Stimulated activated CD8-positive, alpha-beta memory T cell treated with anti-CD3 and anti-CD28 coated beads, Interleukin-4, amount 100 ng/mL, for 4 hours (primary cell): ENCODE measurements at places on chromosomes 16 and 17.
A peak's percentile ranks its signal among the peaks of the same experiment; 100 is the strongest.

- DNase-seq, result no peak
Observed at GRCh38 chr17:78544881-78545755, 32.1 kb downstream of the DNAH17 start.

DNA sequence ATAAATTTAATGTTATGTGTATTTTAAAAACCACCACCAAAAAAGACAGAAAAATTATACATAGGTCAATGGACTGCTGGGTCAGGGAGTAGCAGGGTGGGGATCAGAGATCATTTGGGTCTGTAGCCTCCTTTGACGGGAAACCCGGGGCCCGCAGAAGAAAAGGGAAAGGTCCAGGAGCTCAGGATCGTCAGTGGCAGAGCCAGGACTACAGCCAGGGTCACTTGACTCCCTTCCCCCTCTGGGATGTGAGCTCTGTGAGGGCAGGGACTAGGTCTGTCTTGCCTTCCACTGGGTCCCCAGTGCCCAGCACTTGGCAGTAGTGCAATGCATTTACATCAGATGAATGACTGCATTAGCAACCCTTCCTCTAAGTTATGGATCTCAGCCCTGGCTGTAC is 62.1 kb downstream of the TOM1L2 start:
- no peak for DNase-seq

GRCh38 chr17:63934183-63935112 is 2.3 kb upstream of the CD79B start:
- no peak for DNase-seq

- no peak for DNase-seq
Observed at GRCh38 chr17:8154608-8155155, 2.5 kb upstream of the PER1 start.

GRCh38 chr17:30290696-30291542 is 825 bp downstream of the BLMH start:
- DNase-seq, result no peak

DNA sequence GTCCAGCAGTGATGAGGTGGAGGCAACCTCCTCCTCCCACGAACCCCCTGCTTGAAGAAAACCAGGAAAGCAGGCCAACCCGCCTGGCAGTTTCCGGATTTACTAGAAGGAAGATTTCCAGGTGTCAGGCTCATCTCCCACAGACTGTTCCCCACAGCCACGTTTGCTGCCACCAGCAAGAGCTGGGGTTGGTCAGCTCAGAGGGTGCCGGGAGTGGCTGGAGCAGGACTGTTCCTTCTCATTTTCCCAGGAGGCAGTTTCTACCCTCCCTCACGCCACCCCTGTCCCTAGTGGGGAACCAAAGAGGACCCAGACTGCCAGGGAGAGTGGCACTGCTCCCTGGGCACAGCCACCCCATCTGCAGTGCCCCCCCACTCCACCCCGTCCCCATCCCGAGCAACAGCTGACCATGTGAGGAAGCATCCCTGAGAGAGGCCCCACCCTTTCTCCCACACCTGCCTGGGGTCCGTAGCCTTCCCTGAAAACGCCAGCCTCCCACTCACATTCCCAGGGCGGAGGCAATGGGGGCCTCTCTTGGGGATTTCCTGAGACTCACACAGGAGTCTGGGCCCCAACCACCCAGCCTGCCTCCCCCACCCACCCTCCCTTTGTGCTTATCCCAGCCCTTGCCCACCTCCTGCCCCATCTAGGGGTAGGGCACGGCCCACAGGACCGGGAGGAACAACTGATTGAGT is 5.9 kb downstream of the KRT17 start:
- DNase-seq, result no peak

DNA sequence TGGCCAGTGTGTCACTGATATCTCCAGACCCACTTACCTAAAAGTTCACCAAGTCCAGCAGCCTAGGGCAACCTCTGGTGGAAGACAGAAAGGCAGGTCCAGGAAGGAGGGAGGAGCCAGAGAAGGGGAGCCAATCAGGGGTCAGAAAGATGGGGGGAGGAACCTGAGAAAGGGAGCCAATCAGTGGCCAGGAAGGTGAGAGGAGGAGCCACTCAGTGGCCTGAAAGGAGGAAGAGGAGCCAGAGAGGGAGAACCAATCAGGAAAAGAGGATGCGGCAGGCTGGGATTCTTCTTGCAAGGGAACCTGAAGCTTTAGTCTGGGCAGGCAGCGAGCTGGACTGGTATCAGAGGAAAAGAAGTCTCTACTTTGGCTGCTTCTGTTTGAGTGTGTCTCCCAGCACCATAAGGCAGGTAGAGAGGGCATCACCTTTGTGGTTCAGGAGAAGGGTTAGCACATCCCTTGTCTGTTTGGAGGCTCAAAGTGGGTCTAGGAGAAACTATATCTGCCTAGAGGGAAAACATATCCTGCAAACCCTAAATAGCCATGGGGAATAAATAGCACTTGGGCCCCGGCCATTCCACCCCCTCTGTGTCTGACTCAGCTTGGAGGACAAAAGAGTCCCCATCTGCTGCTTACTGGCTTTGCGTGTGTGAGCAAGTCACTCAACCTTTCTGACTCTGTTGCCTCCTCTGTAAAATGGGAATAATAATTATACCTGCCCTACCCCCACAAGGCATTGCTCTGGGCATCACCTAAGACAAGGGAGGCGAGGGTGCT is 43.4 kb upstream of the CRHR1 start:
- DNase-seq, result no peak

- DNase-seq, result no peak
Observed at GRCh38 chr17:80962356-80963329, 29.0 kb upstream of the CHMP6 start.

DNA sequence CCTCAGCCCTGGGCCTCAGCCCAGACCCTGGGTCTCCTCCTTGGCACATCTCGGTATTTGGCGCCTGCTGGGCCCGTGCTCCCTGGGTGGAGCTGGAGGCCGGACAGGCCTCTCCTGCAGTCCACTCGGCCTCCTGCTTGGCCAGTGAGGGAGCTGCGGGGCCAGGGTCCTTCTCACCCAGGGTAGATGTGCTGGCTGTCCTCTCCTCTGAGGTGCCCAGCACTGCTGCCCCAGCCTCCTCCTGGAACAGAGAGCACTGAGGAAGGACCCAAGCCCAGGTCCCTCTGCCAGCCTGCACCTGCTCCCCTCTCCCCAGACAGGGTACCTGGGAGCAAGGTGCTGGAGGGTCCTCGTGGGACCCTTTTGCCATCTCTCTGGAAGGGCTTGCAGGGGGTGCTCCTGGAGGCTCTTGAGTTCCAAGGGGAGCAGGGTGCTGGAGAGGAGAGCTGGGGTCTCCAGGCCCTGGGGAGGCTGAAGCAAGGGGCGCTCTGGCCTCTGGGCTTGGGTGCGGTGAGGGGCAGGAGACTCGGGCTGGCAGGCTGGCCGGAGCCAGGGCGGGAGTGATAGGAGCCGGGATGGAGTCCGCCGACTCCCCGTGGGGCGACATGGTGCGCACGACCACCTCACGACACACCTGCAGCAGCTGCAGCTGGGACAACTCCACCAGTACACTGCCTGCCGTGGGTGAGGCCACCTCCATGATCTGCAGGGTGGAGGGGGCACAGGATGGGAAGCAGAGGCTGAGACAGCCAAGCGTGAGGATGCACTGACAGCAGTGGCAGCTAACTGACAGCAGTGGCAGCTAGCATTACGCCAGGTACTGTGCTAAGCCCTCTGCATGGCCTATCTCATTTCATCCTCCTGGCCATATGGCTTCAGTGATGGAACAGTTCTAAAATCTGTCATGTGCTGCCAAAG is 17.8 kb downstream of the TSPOAP1 start:
- DNase-seq, result no peak

DNA sequence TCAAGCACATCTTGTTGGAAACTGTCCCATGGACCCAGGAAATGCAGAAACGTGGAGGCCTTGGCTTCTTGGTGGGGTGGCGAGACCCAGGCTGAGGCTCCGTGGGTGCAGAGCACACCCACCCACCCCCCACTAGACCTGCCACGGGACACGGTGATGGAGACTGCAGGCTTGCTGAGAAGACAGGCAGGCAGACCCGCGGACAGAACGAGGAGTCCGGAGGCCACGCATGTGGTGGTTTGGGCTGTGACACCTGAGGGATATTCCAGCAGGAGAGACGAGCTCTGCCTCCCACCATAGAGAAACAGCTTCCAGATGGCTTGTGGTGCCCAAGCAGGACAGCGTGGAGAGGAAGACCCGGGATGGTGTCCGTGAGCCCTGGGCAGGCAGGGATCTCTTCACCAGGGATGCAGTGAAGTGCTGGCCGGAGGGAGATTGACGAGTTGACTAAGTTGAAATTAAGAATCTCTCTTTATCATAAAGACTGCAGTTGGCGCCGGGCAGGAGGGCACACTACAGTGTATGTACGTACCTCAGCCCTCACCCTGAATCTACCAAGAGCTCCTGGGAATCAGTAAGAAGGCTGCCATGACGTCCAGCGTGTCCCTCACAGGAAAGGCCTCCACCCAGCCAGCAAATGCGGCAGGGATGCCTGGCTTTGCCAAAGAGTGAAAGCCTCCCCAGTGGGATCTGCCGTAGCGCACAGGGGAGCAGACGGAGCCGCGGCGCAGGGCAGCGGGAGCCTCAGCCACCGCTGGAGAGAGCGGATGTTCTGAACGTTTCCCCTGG is 8.2 kb downstream of the UBE2I start:
- no peak for DNase-seq

DNA sequence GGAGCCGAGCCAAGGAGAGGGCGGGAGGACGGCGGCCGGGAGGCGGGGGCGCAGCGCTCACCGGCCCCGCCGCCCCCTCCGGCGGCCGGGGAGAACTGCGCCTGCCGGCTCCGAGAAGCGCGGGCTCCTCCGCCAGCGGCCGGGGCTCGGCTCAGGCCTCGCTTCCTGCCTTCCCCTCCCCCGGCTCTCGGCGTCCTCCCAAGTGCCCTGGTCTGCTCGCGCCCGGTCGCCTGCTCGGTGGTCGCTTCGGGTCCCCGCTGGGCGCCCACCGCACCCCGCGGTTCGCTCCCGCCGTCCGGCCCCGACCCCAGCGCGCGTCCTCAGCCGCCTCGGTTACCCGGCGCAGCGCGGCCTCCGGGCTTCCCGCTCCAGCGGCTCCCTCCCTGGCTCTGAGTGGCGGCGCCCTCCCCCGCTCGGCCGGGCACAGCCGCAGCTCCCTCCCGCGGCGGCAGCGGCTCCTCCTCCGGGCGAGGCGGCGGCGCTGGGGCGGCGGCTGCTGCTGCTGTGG is 313 bp downstream of the UBTF start:
- DNase-seq, result peak; percentile 49

DNA sequence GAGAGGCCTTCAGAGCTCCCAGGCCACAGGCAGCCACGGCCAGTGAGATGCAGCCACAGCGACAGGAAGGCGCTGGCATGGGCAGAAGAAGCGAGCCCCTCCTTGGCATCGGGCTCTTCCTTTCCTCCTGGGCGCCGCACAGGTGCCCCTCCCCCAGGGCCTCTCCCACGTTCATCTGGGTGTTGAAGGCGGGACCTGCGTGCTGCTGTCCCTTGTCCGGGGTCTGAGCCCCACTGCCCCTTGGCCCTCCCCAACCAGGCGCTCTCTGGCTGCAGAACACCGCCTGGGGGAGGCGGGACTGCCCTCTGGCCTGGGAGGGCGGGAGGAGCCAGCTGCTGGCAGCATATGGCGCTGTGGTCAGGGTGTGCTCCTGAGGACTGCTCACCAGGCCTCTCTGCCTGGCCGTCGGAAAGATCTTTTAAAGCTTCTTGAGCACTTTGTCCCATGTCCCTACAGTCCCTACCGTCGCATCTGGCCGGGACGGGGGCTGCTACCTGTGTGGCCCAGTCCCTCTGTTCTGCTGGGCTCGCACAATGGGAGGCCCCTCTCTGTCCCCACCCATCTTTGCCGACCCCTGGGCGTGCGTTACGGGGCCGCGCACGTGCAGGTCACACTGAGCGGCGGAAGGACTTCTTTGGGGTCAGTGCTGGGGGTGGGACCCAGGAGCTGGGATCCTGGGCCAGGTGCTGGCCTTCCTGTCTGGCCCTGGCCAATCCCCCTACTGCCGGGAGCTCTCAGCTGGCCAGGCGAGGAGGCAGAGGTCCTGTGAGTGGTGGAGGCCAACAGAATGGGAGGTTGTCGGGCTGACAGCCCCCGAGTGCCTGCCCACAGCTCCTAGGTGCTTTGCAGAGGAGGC is 1.7 kb downstream of the SLC25A10 start:
- DNase-seq, result no peak

- DNase-seq, result no peak
Observed at GRCh38 chr17:2983255-2983654, 80.2 kb downstream of the OR1D5 start.

GRCh38 chr17:82235056-82235774 is 6.4 kb downstream of the SLC16A3 start:
- DNase-seq, result no peak
